ENCODE measurements at places on chromosomes 6 and 20. TPM values are rescaled to one million over a fixed set of nuclear protein-coding genes. Genes with fewer than 3 reads are reported as not detected.

The MUC22 gene
- not detected for total RNA-seq

The HLA-DRA gene
- 1,444 TPM for total RNA-seq

The PHACTR1 gene
- total RNA-seq: 72.8 TPM

The HS3ST5 gene
- not detected for total RNA-seq

The TCF21 gene
- 56.2 TPM for total RNA-seq

The ALDH8A1 gene
- total RNA-seq: 1.2 TPM

The SCRT2 gene
- not detected for total RNA-seq

GRCh38 chr6:156191895-156192294 is 585.3 kb upstream of the ARID1B start:
- DNase-seq: no peak

- DNase-seq: peak; percentile 82
Observed at GRCh38 chr20:17679941-17680835, 1.9 kb downstream of the RRBP1 start.

DNA sequence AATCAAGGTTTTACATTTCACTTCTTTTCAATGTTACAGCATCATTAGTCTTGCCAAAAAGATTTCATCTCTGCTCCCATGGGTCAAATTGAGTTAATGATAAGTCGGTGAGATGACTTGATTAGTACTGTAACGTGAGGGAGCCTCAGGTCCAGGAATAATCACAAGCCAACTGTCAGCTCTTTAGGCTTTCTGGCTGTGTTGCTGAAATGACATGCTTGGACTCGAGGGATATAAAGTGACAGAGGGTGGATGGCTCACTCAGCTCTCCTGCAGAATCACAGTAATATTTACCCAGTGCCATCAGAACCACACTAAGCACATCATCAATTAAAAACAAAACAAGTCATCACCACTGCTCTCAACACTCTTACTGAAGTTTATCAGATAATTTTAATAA is 196.2 kb upstream of the THEMIS start:
- no peak for DNase-seq

DNA sequence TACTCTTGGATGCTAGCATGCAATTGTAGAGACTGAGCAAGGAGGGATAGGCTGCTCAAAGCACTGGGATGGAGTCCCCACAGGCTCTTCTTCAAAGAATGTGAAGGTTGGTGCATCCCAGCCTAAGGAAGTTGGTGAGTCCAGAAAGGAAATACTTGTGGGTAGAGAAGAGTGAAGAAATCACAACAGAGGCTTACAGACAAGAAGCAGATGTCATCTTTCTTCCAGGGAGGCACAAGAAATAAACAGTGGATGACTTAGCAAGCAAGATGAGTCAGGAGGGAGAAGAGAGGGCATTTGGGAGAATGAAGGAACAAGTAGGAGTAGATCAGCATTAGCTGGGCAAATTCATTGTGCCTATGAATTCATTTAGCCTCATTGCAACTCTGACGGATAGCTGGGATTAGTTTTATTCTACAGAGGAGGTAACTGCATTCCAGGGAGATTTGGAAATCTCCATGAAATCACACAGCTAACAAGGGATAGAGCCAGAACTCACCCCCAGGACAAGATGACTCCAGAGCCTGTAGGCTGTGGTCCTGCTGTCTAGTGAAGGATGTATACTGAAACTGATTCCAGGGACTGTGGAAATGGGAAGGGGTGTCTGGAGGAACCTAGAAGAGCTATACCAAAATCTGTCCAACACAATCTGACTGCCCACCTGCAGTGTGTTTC is 125.8 kb upstream of the SPTLC3 start:
- DNase-seq: no peak

- DNase-seq: no peak
Observed at GRCh38 chr6:90266905-90267621, 29.6 kb downstream of the BACH2 start.

GRCh38 chr6:37115236-37115895 is 54.6 kb upstream of the PIM1 start:
- no peak for DNase-seq

- no peak for DNase-seq
Observed at GRCh38 chr6:167164261-167164660, 6.5 kb upstream of the GPR31 start.

GRCh38 chr6:137043710-137044365 is 927 bp downstream of the IL20RA start:
- DNase-seq: no peak

GRCh38 chr6:106856227-106856874 is 118.2 kb downstream of the CD24 start:
- no peak for DNase-seq

DNA sequence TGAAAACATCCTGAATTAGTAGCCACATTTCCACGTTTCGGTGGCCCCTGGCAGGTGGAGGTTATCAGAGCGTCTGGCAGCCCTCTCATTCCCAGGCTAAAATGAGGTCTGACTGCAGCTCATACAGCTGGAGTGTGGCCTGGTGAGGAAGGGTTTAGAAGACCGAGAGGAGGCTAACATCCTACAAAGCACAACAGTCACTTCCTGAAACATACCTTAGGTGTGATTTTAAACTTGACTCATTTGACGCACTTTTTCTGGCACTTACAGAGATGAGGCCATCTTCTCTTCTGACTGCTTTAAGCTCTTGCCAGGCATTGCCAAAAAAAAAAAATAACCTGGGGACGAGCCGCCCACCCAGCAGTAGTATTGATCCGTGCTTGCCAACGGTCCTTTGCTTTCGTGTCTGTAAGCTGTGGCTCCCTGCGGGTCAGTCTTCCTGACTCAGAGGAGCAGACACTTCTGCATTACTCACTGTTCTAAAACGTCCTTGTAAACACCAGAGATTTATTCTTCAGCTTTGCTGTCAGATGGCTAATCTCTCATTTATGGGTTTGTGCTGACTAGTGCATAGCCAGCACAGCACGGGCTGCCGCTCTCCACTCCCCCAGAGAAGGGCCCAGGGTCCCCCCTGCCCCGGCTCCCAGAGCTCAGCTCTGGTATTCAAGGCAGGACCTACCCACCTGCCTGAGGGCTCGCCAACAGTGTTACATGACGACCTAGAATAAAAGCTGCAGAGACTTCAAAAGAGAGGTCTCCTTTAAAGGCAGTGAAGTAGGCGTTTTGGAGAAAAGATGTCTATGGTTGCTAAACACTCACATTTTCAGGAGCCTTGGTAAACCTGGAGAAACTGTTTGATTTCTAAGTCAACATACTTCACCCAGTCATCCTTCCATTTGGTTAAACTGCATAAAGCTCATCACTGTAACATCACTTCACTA is 78.5 kb upstream of the FRMD1 start:
- DNase-seq: no peak

DNA sequence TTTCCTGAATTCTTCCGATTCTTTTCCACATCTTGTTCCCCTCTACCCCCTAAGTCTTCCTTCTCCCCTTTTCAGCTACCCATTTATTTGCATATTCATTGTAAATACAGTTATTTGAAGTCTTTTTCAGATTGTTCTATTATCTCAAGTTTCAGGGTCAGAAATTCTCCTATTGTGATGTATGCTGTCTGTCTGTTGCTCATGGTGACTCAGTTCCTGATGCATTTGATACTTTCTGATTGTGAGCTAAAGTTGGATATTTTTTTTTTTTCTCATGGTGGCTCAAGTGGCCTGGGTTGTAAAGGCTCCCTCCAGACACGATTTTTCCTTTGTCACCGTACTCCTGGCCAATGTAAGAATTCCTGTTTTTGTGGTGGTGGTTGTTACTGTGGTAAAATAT is 4.9 kb upstream of the PI16 start:
- no peak for DNase-seq

Measured in upper lobe of right lung (tissue), 1 donor.